ENCODE measurements at places on chromosomes 6 and 20.

GRCh38 chr20:12023194-12023795 lies 105.6 kb downstream of the BTBD3 start:
- H3K4me1 ChIP-seq: no peaks in the 10 kb centered on the region
- no peak for DNase-seq
- no peak overlapping the region for H3K4me3 ChIP-seq
- H3K27ac ChIP-seq: no peak overlapping the region
- H3K36me3 ChIP-seq: no peaks in the 10 kb centered on the region

- H3K27ac ChIP-seq: no peak overlapping the region
- no peaks in the 10 kb centered on the region for H3K36me3 ChIP-seq
- no peaks in the 10 kb centered on the region for H3K4me1 ChIP-seq
- no peak overlapping the region for H3K4me3 ChIP-seq
- H3K27me3 ChIP-seq: no peaks in the 10 kb centered on the region
Measured at GRCh38 chr6:24864343-24864742, 65.6 kb upstream of the ARMH2 start.

DNA sequence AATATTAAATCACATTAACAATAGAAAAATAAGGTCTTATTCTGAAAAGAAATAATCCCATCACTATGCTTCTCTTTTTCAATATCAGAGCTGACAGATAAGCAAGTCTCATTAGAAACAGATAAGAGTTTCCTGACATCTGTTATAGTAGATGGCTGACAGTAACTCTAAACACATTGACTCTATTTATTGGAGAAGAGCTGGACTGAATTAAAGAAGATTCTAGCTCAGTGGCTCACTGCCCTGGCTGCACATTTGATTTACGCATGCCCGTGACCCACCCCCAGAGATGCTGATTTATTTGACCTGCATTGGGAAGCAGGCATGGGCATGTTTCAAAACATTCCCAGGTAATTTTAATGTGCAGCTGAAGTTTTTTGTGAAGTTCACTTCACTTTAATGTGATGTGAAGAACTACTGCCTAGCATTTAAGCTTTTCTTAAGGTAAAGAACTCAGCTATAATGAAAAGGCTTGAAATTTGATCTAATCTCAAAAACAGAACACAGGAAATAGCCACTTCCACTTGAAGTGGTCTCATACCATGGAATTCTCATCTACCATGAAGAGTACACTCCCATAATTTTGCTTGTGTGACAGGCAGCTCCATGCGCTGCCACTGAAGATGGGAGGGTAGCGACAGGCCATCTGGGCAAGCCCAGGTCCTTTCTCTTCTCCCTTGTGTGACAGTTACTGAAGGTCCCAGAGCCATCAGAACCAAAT lies 162.3 kb downstream of the TPBG start:
- H3K4me3 ChIP-seq: no peak overlapping the region
- H3K27me3 ChIP-seq: no peaks in the 10 kb centered on the region
- DNase-seq: no peak
- no peaks in the 10 kb centered on the region for H3K4me1 ChIP-seq
- no peaks in the 10 kb centered on the region for H3K36me3 ChIP-seq
- H3K27ac ChIP-seq: no peak overlapping the region

GRCh38 chr6:45479834-45480751 lies 102.4 kb upstream of the SUPT3H start:
- peaks cover 16% of the 10 kb centered on the region for H3K4me1 ChIP-seq
- no peaks in the 10 kb centered on the region for H3K27me3 ChIP-seq
- H3K36me3 ChIP-seq: no peaks in the 10 kb centered on the region
- no peak overlapping the region for H3K4me3 ChIP-seq
- no peak overlapping the region for H3K27ac ChIP-seq
- peak; percentile 19 for DNase-seq

DNA sequence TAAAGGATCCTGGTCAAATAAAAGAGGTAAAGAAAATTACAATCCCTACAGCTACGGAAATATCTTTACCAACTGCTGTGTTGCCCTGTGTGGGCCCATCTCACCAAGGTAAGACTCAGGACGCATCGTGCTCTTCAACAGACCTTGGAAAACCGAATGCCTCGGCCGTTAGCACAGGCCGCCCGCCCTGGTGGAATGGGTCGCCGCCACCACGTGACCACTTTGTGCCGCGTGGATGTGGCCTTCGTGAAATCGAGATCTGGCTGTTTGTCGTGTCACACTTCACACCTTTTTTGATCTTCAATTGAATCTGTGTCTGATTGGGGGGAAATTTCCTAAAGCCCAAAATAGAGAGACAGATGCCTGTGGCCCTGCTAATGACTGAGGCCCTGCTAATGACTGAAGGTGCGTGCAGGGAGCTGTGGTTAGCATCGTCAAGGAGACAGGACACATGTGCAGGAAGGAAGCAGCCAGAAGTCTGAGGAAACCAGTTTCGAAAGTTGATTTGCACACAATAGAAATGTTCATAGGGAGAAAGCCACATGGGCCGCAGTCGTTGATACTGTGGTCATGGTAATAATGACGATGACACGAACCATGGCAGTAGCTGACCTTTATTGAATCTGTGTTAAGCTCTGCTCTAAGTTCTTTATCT lies 175.7 kb upstream of the SNX9 start:
- DNase-seq: no peak
- no peaks in the 10 kb centered on the region for H3K36me3 ChIP-seq
- no peak overlapping the region for H3K27ac ChIP-seq

DNA sequence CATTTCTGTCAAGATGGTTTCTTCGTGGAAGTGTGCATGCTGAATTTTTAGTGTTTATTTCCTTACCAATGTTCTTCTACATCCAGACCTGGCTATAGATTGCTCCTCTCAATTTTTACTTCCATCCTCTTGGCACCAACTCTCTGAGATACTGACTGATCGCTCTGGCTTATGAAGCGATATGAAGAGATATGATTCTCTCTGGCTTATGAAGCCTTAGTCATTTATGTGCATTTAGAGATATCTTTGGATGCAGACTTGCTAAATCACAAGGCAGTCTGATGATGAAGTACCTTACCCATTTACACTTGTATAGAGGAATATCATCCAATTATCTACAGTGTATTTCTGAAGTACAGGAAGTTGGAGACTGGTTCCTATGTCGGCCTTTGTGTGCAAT lies 295.4 kb upstream of the STXBP5 start:
- no peaks in the 10 kb centered on the region for H3K27me3 ChIP-seq
- DNase-seq: no peak
- H3K4me3 ChIP-seq: no peak overlapping the region
- H3K4me1 ChIP-seq: no peaks in the 10 kb centered on the region
- no peak overlapping the region for H3K27ac ChIP-seq

DNA sequence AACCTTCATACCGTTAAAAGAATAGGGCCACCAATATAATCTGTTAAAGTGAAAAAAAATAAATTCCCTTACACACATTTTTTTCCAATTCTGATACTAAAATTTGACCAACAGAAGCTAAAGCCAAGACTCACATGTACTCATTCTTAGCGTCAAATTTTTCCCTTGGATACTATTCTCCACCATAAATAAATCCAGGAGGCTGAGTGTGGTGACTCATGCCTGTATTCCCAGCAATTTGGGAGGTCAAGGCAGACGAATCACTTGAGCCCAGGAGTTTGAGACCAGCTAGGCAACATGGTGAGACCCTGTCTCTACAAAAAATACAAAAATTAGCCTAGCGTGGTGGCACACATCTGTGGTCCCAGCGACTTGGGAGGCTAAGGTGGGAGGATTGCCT lies 43.9 kb downstream of the SCML4 start:
- no peak for DNase-seq
- H3K4me3 ChIP-seq: no peak overlapping the region
- H3K27ac ChIP-seq: no peak overlapping the region
- H3K36me3 ChIP-seq: no peaks in the 10 kb centered on the region

DNA sequence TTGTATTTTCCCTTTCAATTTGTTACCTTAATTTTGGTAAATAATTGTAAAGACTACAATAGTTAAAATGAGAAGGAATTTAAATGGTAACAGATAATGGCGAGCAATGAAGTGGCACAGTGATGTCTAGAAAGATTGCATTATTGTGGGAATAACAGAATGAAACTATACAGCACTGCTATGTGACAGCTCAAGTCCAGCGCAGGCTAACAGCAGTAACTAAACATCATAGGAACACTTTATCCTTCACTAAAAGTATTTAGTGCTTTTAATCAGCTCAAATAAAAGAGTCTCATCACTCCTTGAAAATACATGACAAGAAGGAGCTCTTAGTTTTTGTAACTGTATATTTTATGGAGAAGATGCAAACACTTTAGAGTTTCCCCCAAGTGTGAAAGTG lies 190.8 kb downstream of the TENT5A start:
- no peaks in the 10 kb centered on the region for H3K4me1 ChIP-seq
- peak overlapping the region; percentile 85 for H3K27ac ChIP-seq
- H3K27me3 ChIP-seq: no peaks in the 10 kb centered on the region
- H3K36me3 ChIP-seq: no peaks in the 10 kb centered on the region

- peak overlapping the region; percentile 85 for H3K27ac ChIP-seq
- H3K4me3 ChIP-seq: peak overlapping the region; percentile 49
- H3K36me3 ChIP-seq: no peaks in the 10 kb centered on the region
- H3K4me1 ChIP-seq: no peaks in the 10 kb centered on the region
- no peak for DNase-seq
Measured at GRCh38 chr20:52974179-52974594, 2.0 kb downstream of the TSHZ2 start.

DNA sequence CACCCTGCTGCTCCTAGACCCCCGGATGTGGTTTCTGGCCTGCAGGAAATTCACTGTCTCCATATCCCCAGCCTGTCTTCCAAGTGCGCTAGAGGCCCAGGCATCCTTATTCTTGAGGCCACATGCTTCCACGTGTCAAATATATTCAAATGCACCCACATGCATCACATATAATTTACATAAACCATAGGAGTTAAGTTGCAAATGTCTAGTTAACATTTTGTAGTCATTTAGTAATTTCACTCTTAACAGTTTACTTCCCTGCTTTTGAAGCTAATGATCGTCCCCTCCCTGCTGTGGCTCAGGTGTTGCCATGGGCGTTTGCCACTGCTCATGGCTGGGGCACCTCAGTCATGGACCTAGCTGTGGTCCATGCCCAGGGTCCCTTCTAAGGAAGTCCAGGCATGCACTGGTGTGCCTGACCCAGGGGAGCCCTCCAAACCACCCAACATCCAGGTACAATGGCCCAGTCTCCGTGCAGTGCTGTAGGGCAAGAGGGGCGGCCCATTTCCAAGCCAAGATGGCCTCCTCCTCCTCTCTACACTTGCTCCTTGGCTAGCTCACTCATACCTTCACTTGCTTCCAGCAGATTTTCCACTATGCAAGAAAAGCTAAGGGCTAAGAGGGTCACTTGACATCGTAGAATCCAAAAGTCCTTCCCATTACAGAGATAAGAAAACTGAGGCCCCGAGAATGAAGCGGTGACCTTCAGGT lies 42.4 kb downstream of the FGD2 start:
- H3K4me1 ChIP-seq: no peaks in the 10 kb centered on the region
- no peak overlapping the region for H3K4me3 ChIP-seq
- no peaks in the 10 kb centered on the region for H3K36me3 ChIP-seq

DNA sequence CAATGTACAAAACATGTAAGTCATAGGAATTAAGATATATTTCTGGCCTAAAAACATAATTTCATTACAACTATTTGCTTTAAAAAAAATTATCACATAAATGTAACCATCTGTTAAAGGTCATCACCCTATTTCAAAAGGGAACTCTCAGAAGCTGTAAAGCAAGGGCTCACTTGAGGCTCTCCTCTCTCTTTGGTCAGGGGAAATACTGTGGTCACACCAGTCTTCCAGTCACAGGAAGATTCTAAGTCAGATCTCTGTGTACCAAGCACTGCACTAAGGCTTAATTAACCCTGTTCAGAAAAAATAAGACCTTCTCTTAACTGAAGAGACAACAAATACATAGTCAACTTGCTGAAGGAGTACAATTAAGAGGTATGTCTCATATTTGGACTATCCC lies 75.6 kb downstream of the MMS22L start:
- no peak overlapping the region for H3K4me3 ChIP-seq
- H3K4me1 ChIP-seq: peaks cover 3% of the 10 kb centered on the region
- no peaks in the 10 kb centered on the region for H3K27me3 ChIP-seq
- DNase-seq: no peak
- H3K27ac ChIP-seq: no peak overlapping the region

DNA sequence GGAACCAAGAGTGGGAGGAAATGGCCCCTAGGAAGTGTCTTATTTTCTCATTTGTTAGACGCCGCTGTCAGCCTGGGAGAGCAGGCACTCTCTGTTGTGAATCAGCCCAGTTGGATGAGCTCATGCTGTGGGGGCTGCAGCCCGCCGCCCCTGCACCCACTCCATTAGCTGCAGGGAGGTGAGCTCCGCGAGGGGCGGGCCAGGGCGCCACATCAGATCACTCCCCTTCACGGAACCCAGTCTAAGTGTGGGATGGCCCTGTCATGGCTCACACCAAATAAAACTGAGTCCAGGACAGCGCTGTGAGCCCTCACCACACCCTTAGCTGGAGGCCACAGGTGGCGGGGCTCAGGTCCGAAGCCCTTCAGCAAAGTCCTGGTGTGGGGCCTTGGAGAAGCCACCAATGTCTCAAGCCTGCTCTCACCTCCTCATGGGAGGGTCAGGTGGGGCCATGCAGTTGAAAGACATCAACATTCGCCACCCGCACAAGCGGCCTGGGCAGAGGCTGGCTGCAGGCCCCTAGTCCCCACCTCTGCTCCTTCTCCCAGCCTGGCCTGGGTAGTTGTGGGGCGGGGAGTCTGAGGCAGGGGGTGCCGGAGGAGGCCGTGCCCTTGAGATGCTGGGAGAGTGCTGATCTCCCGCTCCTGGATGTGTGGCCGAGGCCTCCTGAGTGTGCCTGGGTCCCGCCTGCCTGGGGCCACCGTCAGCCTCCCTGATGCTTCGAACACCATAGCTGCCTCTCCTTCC lies 66.2 kb upstream of the SLCO4A1 start:
- no peaks in the 10 kb centered on the region for H3K4me1 ChIP-seq
- no peak overlapping the region for H3K27ac ChIP-seq
- no peak overlapping the region for H3K4me3 ChIP-seq
- DNase-seq: no peak
- H3K36me3 ChIP-seq: no peaks in the 10 kb centered on the region

- peaks cover 19% of the 10 kb centered on the region for H3K36me3 ChIP-seq
- H3K27ac ChIP-seq: peak overlapping the region; percentile 85
- peaks cover 16% of the 10 kb centered on the region for H3K4me1 ChIP-seq
- no peak for DNase-seq
- no peaks in the 10 kb centered on the region for H3K27me3 ChIP-seq
- H3K4me3 ChIP-seq: peak overlapping the region; percentile 91
Measured at GRCh38 chr6:42978487-42978838, 518 bp downstream of the PEX6 start.

GRCh38 chr6:7675353-7675945 lies 50.5 kb upstream of the BMP6 start:
- H3K27ac ChIP-seq: no peak overlapping the region
- H3K27me3 ChIP-seq: no peaks in the 10 kb centered on the region
- peaks cover 49% of the 10 kb centered on the region for H3K4me1 ChIP-seq
- H3K36me3 ChIP-seq: no peaks in the 10 kb centered on the region
- H3K4me3 ChIP-seq: no peak overlapping the region

- H3K27me3 ChIP-seq: no peaks in the 10 kb centered on the region
- no peak for DNase-seq
- H3K36me3 ChIP-seq: no peaks in the 10 kb centered on the region
- H3K27ac ChIP-seq: no peak overlapping the region
- H3K4me1 ChIP-seq: no peaks in the 10 kb centered on the region
Measured at GRCh38 chr6:88311561-88311960, 145.4 kb upstream of the CNR1 start.

Measured in tibial nerve (tissue), 4 donors.